A375 (cell line): ENCODE measurements at places on chromosomes 2 and 18. TPM values are rescaled to one million over a fixed set of nuclear protein-coding genes. Genes with fewer than 3 reads are reported as not detected.

The IFT172 gene
- total RNA-seq: 26.5 and 29.8 TPM in 2 replicates

The HOXD3 gene
- 0.90 and 2.7 TPM in 2 replicates for total RNA-seq

The UGT1A8 gene
- not detected in 2 replicates for total RNA-seq

The VWC2L gene
- not detected in 2 replicates for total RNA-seq

The PID1 gene
- total RNA-seq: 0.45 and 0.72 TPM in 2 replicates

The HTR2B gene
- not detected in 2 replicates for total RNA-seq

The SH3BP4 gene
- 18.9 and 20.3 TPM in 2 replicates for total RNA-seq

The DQX1 gene
- total RNA-seq: not detected in 2 replicates

The HOXD9 gene
- total RNA-seq: 5.4 and 5.7 TPM in 2 replicates

The TSN gene
- 24.9 and 27.8 TPM in 2 replicates for total RNA-seq

The RAD51AP2 gene
- total RNA-seq: 0.08 and 0.11 TPM in 2 replicates

The EFR3B gene
- 0.45 and 0.66 TPM in 2 replicates for total RNA-seq

The BMP10 gene
- not detected in 2 replicates for total RNA-seq

The ABCG5 gene
- total RNA-seq: not detected in 2 replicates

The DTNA gene
- total RNA-seq: 4.6 and 6.9 TPM in 2 replicates

The PPM1G gene
- 165 and 169 TPM in 2 replicates for total RNA-seq

The OSR1 gene
- total RNA-seq: not detected in 2 replicates

The IFIH1 gene
- total RNA-seq: 1.5 and 2.9 TPM in 2 replicates

The CNTNAP5 gene
- total RNA-seq: 0.11 TPM in 1 of 2 replicates, not detected in the other

The PROC gene
- total RNA-seq: not detected in 2 replicates

The CIB4 gene
- not detected in 2 replicates for total RNA-seq

The SLC4A3 gene
- total RNA-seq: 6.8 and 9.2 TPM in 2 replicates

The SCYGR7 gene
- not detected in 2 replicates for total RNA-seq

The ZNF512 gene
- total RNA-seq: 11.7 and 16.8 TPM in 2 replicates

The BCL11A gene
- 0.66 and 0.79 TPM in 2 replicates for total RNA-seq

The TMEM169 gene
- total RNA-seq: 0.88 and 2.6 TPM in 2 replicates

The ALLC gene
- total RNA-seq: 0.41 TPM in 1 of 2 replicates, not detected in the other

The TEKT4 gene
- total RNA-seq: 0.08 TPM in 1 of 2 replicates, not detected in the other

The NGEF gene
- total RNA-seq: 4.6 and 7.5 TPM in 2 replicates

The STARD6 gene
- 0.29 TPM in 1 of 2 replicates, not detected in the other for total RNA-seq

The ALK gene
- 0.32 and 0.34 TPM in 2 replicates for total RNA-seq

The ADGRF3 gene
- total RNA-seq: 2.1 TPM in 1 of 2 replicates, not detected in the other

The UGGT1 gene
- 85.4 and 90.3 TPM in 2 replicates for total RNA-seq

The UPP2 gene
- not detected in 2 replicates for total RNA-seq

The TIMM21 gene
- 32.7 and 60.3 TPM in 2 replicates for total RNA-seq

The TUBA3E gene
- not detected in 2 replicates for total RNA-seq

The VSNL1 gene
- 3.7 and 3.8 TPM in 2 replicates for total RNA-seq

The EFHD1 gene
- total RNA-seq: not detected in 2 replicates

The ELMOD3 gene
- total RNA-seq: 7.8 and 11.9 TPM in 2 replicates

The REG3A gene
- total RNA-seq: not detected in 2 replicates

The RNF152 gene
- 0.57 and 1.2 TPM in 2 replicates for total RNA-seq

The FAM124B gene
- total RNA-seq: not detected in 2 replicates

The CXCR2 gene
- total RNA-seq: not detected in 2 replicates

The IL1B gene
- 11.6 and 13.3 TPM in 2 replicates for total RNA-seq

The ACTG2 gene
- not detected in 2 replicates for total RNA-seq
